ENCODE measurements at places on chromosomes 13 and 19.
A peak's percentile ranks its signal among the peaks of the same experiment; 100 is the strongest.

GRCh38 chr13:33677215-33677614 is 140.7 kb upstream of the RFC3 start:
- no peak for DNase-seq

GRCh38 chr19:11475861-11476260 is 5.0 kb downstream of the ELAVL3 start:
- no peak for DNase-seq

- DNase-seq = peak; percentile 76
These were observed 103.2 kb downstream of the GADD45B start for GRCh38 chr19:2578901-2579677.

DNA sequence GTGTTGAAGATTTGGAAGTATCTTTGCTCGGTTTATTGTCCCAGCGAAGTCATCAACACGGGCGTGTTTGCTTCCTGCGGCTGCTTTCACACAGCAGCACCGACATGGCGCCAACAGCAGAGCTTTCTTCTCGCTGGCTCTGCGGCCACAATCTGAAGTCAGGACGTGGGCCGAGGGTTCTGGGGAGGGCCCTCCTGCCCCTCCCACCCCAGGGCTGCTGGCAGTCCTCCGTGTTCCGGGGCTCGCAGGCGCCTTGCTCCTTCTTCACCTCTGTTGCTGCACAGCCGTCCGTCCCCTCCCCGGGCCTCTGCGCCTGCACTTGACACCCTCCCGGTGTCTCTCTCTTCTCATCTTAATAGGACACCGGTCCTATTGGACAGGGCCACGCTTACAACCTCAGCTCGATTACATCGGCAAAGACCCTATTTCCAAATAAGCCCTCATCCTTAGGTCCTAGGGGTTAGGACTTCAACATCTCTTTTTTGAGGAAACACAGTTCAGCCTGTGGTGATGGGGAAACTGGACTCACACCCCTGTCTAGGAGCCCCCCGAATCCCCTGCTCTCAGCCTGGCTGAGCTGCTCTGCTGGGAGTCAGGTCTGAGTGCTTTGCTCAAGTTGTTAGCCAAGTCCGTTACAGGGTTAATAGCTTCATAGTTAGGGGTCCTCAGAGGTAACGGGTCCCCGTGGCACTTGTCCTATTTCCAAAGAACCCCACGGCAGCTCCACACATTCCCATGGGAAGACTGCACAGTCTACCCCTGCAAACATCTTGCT is 2.7 kb upstream of the TEX29 start:
- no peak for DNase-seq

DNA sequence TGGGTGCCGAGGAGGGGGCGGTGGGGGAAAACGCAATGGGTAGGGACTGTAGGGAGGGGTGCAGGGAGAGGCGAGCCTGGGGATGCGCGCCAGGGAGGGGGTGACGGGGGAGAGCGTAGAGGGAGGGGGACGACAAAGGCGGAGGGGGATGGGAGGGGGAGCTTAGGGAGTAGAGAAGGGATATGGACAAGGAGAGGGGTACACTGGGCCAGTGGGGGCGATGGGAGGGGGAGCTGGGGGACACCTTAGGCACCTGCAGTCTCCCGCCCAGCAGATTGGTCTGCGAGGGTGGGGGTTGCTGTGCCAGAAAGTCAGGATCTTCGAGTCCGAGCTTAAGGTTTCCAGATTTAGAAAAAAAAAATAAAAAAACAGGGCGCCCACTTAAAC is 15.7 kb downstream of the CCDC124 start:
- no peak for DNase-seq

All from activated T-cell treated with anti-CD3 and anti-CD28 coated beads, Interleukin-2, amount 50 U/mL, for 48 hours (primary cell).